ENCODE measurements at places on chromosomes 7 and 10.

GRCh38 chr10:119274519-119275045 is 67.2 kb downstream of the GRK5 start:
- no peak for DNase-seq

DNA sequence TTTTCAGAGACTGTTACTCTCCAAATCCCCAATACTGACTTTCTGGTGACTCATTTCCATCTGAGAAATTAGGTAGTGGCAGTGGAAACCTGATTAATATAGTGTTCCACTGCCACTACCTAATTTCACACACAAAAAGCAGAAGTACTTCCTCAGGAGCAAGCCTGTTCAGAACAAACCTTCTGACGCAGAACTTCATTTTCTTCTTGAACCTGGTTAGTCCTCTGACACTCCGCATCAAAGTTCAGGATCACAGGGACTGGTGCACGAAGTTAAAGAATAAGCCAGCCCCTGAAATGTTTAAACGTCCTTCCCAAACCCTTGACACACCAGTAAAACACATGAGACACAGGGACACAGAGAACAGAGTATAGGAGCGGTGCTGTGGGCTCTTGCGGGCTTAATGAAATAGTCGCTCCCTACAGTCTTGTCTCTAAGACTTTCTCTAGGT is 4.4 kb downstream of the WDR91 start:
- DNase-seq: no peak

GRCh38 chr10:127242914-127243313 is 46.5 kb upstream of the INSYN2A start:
- no peak for DNase-seq

DNA sequence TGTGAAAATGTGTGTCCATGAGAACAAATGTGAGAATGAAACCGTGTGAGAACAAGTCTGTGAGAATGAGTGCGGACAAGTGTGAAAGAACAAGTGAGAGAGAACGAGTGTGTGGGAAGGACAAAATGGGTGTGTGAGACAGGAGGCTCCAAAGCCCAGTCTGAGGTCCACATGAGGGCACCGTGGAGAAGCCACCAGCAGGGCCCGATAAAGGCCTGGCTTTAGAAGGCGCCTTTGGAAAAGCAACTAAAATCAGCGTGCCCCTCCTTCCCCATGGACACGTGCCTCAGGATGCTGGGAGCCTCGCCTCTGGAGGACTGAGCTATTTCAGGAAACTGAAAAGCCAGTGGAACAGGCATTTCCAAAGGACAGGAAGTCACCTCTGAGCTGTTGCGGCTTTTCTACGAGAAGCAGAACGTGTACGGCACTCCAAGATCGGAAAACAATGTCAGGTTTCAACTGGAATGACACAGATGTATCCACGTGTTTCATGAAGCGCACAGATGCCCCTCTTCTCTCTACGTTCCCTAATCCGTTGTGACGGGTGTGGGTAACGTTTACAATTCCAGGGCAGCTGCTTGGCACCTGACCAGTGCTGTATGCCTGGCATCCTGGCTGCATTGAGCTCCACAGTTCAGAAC is 46.4 kb downstream of the ESYT2 start:
- no peak for DNase-seq

DNA sequence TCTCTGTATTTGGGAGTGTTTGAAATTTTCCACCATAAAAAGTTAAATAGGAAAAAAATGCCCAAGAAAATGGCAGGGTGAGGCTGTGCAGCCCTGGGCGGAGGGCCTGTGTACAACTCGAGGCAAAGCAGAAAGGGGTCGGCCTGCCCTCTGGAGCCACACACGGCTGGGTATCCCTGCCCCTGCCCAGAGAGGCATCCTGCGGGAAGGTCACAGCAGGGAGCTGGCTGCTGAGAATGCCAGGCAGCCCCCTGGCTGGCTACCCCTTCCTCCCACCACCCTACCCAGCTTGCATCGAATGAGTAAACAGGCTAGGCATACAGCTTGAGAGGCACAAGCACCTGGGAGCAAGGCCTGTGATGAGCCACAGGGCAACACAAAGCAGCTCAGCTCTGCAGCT is 46.1 kb downstream of the CAMK2B start:
- DNase-seq: no peak

- no peak for DNase-seq
Observed at GRCh38 chr10:97689559-97690020, 2.5 kb upstream of the AVPI1 start.

DNA sequence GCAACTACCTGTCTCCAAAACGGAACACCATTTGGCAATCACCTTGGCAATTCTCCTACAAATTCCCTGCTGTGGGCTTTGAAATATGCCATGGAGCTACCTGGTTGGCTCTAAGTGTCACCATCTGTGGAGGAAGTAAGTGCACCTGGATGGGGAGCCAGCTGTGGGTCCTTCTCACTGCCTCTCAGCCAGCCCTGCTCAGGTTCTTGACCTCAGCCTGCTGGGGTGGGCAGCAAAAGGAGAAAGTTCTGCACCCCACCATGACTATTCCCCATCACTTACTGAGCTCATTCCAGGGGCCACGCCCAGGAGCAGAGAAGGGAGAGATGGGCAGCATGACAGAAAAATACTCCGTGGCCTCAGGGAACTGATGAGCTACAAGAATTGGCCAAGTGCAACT is 158.7 kb downstream of the TNS3 start:
- DNase-seq: no peak

GRCh38 chr7:108456845-108457540 is 757 bp upstream of the NRCAM start:
- no peak for DNase-seq

- DNase-seq: no peak
Observed at GRCh38 chr10:59268460-59268859, 92.0 kb downstream of the PHYHIPL start.

GRCh38 chr7:120583899-120584586 is 273.9 kb downstream of the TSPAN12 start:
- DNase-seq: no peak

DNA sequence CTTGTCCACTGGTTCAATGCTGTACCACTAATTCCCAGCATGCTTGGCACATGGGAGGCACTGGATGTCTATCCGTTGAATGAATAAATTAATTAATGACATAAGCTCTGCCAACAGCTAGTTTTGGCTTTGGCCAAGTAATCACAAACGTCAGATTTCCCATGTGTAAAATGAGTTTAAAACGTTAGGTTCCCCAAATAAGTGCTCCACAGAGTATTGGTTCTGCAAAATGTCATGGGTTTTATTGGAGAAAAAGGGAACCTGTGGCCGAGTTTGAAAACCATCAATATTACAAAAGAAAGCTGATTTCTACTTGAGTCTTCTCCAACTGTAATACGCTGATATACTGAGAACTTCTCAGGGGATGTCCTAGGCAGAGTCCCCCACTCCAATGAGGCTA is 23.2 kb downstream of the ELMO1 start:
- DNase-seq: no peak

GRCh38 chr7:134873253-134873652 is 93.8 kb downstream of the CALD1 start:
- no peak for DNase-seq

GRCh38 chr7:88322151-88322550 is 15.5 kb upstream of the STEAP4 start:
- DNase-seq: no peak

DNA sequence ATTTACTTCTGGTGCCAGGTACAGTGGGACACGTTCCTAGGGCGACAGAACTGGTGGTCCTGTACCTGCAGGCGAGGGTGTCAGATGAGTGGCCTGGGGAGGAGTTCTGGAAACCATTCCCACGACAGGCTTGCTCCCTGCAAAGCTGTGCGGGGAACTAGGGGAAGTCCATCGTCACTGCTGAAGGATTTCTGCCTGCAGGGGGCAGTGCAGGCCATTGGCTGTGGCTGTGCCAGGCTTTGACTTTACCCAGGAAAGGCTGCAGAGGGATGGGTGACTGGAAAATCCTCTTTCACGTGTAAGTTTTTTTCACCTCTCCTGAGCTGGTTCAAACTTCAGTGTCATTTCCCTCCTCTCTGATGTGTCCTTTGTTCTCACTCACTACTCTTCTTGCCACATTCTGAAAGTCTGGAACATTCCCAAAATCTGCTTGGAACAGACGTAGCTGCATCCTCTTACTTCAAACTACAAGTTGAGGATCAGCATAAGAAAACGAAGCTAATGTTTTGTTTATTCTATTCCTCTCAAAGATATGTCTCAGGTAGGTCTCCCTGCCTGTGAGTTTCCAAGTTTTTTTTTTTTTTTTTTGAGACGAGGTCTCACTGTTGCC is 126.5 kb downstream of the SH2D4B start:
- DNase-seq: no peak

DNA sequence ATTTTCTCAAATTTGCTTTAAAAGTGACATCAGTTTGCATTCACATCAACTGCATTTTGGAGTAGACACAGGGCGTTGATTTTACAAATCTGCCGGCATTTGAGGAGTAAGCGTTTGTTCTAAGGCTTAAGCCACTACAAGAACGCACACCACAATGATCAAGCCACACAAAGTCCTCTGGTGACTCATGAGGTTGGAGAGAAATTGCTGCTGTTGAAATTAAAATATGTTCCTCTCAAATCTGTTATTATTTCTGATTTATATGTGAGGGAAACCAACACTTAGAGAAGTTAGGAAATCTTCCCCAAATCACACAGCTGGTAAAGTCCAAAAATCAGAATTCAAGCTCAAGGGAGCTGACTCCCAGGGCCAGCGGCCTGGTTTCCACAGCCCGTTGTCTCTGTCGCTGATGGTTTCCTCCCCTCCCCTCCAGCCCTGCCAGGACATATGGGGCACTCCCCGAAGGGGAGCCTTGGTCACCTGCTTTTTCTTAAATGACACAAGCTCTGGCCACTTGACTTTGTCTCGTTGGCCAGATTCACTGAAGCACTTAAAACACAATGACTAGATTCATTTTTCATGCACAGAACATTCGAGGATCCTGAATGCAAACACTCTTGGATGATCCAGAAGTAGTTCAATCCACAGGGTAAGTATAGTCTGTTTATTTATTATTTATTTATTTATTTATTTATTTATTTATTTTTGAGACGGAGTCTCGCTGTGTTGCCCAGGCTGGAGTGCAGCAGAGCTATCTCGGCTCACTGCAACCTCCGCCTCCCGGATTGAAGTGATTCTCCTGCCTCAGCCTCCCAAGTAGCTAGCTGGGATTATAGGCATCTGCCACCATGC is 29.2 kb upstream of the KLF6 start:
- no peak for DNase-seq

- DNase-seq: no peak
Observed at GRCh38 chr7:45108863-45109262, 2.6 kb downstream of the TBRG4 start.

GRCh38 chr7:99340659-99341058 is 15.0 kb downstream of the ARPC1A start:
- DNase-seq: no peak

GRCh38 chr10:60299390-60299778 is 90.3 kb downstream of the ANK3 start:
- DNase-seq: no peak

- no peak for DNase-seq
Observed at GRCh38 chr10:35564341-35564968, 40.7 kb upstream of the GJD4 start.

DNA sequence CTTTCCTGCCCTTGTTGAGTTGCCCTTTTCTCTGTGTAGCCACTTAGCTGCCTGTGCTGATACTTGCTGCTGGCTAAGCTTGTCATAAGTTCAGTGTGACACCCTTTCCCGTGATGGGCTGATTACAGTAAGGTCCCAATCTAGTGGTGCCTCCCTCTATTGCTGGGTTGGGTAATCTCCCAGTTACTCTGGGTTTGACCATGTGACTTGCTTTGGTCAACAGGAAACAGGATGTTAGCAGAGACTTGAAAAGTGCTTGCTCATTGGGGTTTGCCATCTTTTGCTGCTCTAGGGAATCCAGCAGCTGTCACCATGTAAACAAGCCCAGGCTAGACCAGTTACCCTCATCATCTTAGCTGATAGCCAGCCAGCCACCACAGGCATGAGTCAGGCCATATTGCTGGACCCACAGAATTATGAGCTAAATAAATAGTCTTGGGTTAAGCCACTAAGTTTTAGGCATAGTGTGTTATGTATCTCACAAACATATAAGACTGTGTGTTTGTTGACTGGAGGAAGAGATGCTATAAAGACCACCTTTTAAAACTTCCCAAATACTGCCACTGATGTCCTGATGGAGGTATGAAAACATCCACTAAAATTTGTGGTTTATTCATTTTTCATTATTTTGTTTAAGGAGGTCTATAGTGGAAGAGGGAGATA is 4.0 kb upstream of the LEP start:
- DNase-seq: no peak

- no peak for DNase-seq
Observed at GRCh38 chr10:117755659-117756014, 213.1 kb downstream of the EMX2 start.

DNA sequence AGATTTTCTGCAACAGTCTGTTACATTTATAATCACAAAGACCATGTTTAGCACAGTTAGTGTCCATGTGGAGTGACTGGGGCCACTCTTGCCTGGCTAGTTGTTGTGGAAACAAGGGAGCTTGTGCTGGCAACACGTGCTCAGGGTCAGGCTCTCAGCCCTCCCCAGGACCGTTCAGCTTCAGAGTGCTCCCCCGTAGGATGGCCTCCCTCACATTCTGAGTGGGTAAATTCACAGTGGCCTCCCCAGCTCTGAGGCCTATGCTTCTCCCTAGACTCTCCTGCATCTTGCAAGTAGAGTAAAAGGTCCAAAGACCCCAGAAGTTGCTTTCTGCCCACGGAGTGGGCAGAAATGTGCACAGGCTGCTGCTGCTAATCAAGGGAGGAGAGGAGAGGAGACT is 122.3 kb downstream of the ADCY1 start:
- no peak for DNase-seq

DNA sequence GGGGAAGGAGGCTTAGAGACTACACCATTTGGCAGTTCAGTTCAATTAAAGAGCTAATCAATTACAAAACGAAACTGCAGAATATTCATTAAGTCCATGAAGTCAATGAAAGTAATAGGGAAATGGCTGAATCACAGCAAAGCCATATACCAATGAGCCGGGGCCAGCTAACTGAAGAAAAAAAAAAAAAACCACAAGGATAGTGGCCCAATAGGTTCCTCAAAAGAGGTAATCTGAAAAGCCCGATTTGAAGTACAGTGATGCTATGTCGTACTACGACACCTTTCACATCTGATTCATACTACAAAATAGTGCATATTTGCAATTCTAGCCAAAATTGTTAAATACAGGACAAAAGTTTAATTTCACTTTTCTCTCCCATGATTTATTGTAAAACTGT is 2.5 kb downstream of the ARHGAP12 start:
- DNase-seq: no peak

- DNase-seq: no peak
Observed at GRCh38 chr7:36128448-36129047, 24.5 kb upstream of the EEPD1 start.

DNA sequence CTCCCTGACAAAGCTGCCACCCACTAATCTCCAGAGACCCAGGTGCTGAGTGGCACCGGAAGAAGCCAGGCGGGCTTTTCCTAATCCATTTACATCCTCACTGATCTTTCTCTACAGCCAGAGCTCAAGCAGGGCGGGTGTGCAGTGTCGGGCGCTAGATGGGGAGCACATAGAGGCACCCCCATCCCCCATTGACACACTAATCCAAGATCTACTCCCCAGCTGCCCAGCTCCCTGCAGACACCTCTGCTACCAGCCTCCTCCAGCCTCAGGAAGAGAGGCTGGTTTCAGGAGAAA is 22.2 kb downstream of the FRMPD2 start:
- DNase-seq: no peak
